IMR-90 (cell line): ENCODE measurements at places on chromosomes 13 and 19. TPM values are rescaled to one million over a fixed set of nuclear protein-coding genes. Genes with fewer than 3 reads are reported as not detected.

Gene ZGLP1
- 0.54 TPM in 1 of 2 replicates, not detected in the other for total RNA-seq

Gene SHISA7
- total RNA-seq, result not detected in 2 replicates

Gene CADM4
- total RNA-seq, result 1.7 and 2.0 TPM in 2 replicates

Gene FUT6
- total RNA-seq, result not detected in 2 replicates

Gene KLK2
- not detected in 2 replicates for total RNA-seq

Gene FCHO1
- 0.18 and 0.28 TPM in 2 replicates for total RNA-seq

Gene CD70
- total RNA-seq, result not detected in 2 replicates

Gene ZNF93
- 8.9 and 10.6 TPM in 2 replicates for total RNA-seq

DNA sequence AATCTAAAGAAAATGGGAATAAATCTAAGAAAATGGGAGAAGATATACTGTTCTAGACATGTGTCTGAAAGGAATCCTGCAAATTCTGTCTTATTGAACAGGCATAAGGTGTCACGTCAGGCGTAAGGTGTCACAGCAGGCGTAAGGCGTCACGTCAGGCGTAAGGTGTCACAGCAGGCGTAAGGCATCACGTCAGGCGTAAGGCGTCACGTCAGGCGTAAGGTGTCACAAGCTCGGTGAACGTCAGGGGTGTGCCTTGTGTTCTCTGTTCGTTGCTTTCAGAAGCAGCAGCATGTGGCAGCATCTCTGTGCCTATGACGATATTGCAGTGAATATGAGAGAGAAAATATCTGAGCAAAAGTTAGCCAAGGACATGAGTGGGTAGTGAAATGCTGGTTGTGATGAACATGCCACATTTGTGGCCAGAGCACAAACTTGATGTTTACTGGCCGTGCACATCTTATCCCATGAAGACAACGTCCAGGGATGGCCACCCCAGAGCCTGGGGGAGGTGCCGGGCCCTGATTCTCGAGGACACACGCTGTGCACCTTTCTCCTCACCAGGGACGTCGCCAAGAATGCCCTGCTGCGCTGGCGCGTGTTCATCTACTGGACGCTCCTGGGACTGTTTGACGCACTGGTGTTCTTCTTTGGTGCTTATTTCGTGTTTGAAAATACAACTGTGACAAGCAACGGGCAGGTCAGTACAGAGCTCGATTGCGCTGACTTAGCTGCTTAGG, 107.0 kb upstream of the MCF2L start:
- DNase-seq, result no peak

DNA sequence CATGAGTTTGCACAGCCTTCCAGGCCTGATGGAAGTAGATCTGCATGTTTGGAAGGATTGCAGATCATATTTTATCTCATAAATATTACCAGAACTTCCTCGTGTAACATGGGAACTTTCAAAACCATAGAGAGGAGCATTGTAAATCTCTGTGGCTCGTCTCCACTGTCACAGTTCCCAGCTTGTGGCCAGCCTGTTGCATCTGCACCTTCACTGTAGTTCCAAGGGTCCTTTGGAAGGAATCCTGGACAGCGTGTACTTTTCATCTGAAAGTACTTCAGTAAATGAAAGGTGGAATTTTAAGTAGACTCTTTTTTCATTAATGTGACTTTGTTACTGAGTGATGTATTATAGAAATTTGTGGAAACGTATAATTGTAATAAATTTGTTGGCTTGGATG, 105.4 kb downstream of the ATP11A start:
- no peak for DNase-seq

DNA sequence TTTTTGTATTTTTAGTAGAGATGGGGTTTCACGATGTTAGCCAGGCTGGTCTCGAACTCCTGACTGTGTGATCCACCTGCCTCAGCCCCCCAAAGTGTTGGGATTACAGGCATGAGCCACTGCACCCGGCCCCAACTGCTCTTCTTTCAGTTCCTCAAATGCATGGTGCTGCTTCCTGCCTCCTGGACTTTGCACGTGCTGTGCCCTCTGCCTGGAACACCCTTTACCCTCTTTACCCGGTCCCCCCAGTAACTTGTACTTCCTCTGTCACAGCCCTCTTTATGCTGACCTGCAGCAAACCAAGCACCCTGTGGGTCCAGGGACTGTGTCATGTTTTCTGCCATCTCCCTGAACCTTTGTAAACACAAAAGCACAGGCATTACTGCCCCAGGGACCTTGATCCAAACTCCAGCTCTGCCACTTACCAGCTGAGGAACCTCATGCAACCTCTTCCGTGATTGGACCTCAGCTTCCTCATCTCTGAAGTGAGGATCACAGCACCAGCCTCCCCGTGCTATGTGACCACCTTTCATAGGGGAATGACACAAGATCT, 3.8 kb downstream of the BLVRB start:
- no peak for DNase-seq

GRCh38 chr19:8577247-8577646, at the start of gene MYO1F:
MYO1F (minus strand) TSS chr19:8577442; CDS start chr19:8577309, 133 bp downstream.
- no peak for DNase-seq

DNA sequence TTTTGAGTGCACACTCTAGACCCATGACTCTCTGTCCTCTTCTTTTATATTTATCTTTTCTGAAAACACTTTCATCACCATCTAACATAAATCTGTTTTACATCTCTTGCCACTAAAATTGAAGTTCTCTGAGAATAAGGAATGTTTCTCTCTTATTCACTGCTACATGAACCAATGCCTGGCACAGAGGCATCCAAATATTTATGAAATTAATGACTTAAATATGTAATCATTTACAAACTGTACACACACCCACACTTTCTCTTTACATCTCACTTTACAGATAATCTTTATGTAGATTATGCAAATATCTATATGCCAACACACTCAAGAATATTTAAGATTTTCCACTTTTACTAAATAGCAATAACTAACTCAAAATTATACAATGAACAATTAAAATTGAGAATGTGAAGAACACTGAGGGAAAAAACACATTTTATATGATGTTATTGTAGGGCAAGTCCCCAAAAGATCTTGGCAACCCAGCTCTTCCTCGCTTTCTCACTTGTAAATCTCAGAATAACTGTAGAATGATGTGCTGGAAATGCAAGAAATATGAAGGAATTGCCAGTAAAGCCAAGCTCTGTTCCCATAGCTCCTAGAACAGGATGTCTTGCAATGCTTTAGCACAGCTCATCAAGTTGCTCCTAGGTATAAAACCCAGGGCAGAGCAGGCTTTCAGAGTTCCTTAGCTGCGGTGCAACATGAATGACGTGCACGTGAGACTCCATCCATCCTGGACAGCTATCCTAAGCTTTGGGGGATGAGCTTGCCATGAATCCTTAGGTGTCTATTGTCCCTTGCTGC, 50.7 kb downstream of the UGGT2 start:
- no peak for DNase-seq

- no peak for DNase-seq
Measured at GRCh38 chr13:44718467-44718866, 142.3 kb upstream of the TSC22D1 start.

- DNase-seq, result no peak
Measured at GRCh38 chr13:112928020-112928971, 40.7 kb upstream of the MCF2L start.
